ENCODE measurements at places on chromosomes 12 and 14.

- DNase-seq = no peak
Measured at GRCh38 chr12:50647031-50647430, 116.9 kb upstream of the ATF1 start.

- no peak for DNase-seq
Measured at GRCh38 chr12:119412811-119413794, 78.6 kb downstream of the CCDC60 start.

GRCh38 chr12:98639491-98639890 is 5.1 kb downstream of the IKBIP start:
- no peak for DNase-seq

- no peak for DNase-seq
Measured at GRCh38 chr12:130488358-130488710, 150.6 kb downstream of the PIWIL1 start.

DNA sequence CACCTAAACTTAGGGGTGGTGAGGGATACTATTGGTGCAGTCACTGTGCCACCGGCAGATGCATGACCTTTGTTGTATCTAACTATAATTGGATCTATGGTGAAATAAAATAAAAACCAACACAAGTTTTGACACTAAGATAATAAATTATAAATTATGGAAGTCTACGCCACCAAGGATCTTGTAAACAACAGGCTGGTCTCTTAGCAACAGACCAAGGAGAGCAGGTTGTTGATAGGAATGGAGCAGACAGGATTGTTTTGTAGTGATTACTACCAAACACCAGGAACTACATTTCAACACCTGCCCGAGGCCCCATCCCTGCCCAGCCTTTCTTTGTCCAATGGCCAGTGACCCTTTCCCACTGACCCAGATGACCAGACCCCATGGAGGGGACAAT is 1178.0 kb downstream of the VRK1 start:
- DNase-seq = no peak

DNA sequence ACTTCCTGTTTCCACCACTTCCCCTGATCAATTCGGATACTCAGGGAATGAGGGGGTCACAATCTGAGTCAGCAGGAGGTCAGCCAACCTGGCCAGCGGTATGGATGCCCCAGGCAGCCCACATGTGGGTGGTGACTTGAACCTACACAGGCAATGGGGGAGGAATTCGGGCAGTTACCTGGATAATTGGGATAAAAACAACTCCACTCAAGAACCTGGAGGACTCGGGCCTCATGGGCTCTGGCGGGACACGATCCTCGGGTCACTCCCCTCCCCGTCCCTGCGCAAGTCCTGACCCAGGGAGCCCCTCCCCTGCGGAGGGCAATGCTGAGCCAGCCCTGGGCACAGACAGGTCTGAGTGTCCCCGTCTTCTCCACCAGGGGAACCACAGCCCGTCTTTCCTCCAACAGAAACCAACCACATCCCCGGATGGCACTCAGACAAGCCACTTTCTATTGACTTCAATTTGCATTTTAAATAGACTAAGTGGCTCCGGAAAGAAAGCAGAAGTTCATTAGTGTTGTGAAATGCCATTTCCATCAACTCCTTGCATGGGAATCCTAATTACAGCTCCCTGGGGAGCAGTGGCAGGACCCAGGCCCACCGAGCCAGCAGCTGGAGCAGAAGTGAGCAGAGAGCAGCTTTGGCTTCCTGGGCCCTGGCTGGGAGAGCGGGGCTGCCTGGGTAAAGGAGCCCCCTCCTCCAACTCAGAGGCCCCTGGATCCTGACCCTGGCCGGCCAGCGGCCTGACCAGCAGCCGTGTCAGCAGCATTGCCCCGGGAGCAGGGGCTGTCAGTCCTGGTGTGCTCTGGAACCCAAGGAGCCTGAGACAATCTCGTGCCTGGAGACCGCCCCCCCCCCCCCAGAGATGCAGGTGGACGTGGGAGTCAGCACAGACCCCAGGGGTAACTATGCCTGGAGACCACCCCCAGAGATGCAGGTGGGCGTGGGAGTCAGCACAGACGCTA is 374.1 kb downstream of the ADGRD1 start:
- no peak for DNase-seq

GRCh38 chr14:73744175-73744867 is 30.1 kb upstream of the PNMA1 start:
- no peak for DNase-seq

DNA sequence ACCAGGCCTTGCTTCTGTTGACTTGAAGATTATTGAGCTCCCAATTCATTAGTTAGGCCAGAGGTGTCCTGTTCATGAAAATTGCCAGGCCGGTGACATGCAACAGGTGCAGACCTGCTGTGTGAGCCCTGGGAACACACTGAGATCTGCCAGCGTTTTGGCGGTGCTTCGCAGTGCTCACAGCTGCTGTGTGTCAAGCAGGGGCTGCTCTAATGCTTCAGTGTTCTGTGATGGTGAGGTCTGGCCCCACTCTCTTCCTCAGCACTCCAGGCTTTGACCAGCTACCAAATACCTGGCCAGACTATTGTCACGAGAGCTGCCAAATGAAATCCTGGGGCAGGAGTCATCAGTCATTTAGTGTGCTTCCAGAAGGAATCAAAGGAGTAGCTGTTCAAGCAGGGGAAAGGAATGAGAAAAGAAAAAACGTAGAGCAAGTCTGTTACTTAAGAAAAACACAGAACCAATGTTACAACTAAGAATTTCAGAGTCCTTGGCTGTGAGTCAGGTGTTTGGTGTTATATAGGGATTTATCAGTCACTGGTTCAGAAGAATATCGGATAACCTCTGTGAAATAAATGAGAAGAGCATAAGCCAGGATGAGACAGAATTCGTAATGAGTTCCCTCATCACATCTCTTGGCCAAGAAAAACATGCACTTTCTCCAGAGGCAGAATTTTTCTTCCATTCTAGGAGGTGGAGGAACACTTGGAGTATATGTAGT is 150.8 kb downstream of the FBXL14 start:
- no peak for DNase-seq

- no peak for DNase-seq
Measured at GRCh38 chr12:72075891-72076557, 137.4 kb downstream of the TPH2 start.

DNA sequence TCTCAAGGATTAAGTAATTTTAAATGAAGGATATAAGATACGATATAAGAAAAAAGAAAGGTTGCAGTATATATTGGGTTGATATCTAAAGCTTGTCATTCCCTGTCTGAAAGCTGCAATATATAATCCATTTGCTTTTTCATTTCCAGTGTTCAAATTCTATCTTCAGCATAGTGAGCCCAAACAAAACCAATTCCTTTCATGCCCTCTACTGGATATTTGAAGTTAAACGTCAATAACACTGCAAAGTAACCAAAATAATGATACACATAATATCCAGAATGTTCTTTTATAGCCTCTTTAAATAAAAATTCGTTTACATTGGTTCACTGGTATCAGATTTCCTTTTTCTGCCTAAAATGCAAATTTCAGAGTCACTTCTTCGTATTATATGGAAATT is 64.5 kb upstream of the DAAM1 start:
- DNase-seq = no peak

All from T-helper 22 cell (primary cell).